CD4-positive, alpha-beta T cell treated with Interleukin-6 at 100 ng/mL for 8 hours (primary cell): ENCODE measurements at places on chromosomes 3 and 15.

DNA sequence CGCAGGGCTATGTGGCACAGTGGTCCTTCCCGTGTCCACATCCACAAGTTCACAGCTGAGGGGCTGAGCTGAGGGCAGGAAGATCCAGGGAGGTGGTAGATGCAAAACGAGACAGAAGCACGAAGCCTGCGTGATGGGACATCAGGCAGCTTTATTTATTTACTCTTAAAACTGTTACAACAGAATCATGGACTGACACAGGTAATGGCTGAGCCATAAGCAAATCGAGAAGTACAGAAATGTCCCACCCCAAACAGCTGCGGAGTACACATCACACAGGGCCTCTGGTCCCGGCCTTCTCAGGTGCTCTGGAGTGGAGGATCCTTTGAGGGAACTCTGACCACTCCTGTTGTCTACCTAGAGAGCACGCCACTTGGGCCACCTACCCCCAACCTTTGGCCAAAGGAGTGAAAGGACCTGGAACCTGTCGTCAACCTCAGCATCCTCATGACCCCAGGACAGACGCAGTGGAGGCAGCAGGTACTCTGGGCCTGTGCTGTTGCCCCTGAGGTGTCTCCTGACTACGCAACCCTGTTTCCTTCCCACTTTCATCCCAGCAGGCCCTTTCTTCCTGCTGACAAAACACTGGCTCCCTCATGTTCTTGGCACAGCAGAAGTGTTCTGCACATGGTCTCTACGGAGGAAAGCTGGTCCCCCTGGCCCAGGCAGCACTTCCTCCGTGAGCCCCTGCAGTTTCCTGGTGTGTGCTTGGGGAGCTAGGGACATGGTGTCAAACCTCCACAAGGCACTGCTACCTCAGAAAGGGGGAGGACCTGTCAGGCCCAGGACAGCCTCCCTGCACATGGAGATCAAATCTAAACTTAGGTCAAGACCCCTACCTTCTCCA lies 47.8 kb downstream of the DHX30 start:
- no peak for DNase-seq

- DNase-seq, result no peak
Observed at GRCh38 chr15:31302778-31303725, 23.6 kb upstream of the KLF13 start.

DNA sequence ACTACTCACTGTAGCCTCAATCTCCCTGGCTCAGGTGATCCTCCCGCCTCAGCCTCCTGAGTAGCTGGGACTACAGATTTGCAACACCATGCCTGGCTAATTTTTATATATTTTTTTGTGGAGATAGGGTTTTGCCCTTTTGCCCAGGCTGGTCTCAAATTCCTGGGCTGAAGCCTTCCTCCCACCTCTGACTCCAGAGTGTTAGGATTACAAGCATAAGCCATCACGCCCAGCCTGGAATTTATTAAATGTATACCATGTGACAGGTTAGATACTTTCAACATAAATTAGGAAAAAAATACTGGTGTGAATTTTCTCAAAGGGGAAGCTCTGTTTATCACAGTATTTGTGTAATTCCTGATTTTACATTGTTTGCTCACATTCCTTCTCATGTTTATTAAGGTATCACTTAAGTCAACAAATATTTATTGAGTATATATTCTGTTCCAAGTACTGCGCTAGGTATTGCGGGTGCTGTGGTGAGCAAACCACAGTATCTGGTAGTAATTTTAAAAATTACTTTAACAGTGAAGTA lies 24.8 kb downstream of the PPP4R2 start:
- DNase-seq, result no peak

GRCh38 chr3:195708061-195708460 lies 12.7 kb upstream of the MUC20 start:
- DNase-seq, result no peak

GRCh38 chr3:84960581-84960980 lies 1.8 kb downstream of the CADM2 start:
- no peak for DNase-seq

GRCh38 chr15:53833134-53833624 lies 73.7 kb upstream of the WDR72 start:
- no peak for DNase-seq

DNA sequence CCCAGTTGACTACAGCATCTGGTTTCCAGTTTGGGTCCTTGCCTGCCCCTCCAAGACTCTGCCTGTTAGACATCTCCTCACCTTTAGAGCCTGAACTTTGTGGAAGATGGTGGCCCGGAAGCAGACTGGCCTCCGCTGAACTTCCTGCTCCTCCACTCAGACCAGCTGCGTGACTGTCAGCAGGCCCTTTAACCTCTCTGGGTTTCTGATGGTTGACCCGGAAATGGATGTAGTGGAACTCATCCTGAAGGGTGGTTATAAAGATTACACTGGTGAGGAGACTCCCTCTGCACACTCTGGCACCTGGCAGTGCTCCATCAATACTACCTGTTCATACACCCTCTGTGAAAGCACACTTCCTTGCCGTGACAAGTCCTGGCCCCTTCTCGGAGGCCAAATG lies 151.9 kb upstream of the TLE3 start:
- no peak for DNase-seq

DNA sequence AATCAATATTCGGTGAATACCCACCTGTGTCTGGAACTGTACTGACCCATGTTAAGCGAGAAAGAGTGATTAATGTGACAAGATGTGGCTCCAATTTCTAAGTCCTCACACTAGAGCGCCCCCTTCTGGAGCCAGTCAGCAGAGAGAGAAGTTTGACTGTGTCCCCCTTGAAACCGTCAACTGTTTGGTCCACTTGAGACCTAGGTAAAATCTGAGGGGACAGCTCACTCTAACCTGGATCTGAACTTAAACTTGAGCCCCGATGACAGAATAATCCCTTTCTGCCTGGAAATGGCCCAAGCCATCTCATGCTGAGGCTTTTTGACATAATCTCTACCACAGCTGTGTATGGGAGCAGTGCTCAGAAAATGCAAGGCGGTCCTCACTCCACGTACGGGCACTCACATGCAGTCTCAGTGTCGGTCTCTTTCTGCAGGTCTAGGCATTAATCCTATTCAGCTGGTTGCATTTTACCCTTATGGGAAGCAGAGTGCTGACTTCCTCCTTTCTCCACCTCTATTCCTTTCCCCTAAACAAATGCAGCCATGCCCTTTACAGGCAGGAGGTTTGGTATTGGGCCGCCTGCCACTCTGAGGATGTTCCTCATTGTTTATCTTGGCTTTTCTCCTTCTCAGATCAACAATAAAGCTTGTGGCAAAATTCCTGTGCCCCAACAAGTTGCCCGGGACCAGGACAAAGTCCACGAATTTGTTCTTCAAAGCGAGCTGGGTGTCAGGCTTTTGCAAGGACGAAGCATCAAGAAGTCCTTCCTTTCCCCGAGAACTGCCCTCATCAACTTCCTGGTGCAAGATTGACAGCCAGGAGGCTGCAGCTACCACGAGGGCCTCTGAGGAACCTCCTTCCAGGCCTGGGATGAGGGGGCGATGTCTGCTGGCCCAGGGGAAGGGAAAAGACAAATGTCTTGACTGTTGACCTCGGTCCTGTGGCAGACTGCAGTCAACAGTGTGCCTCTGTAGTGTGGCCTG lies 47.5 kb upstream of the LIMD1 start:
- DNase-seq, result no peak

GRCh38 chr3:23696842-23697241 lies 108.9 kb upstream of the UBE2E1 start:
- no peak for DNase-seq

DNA sequence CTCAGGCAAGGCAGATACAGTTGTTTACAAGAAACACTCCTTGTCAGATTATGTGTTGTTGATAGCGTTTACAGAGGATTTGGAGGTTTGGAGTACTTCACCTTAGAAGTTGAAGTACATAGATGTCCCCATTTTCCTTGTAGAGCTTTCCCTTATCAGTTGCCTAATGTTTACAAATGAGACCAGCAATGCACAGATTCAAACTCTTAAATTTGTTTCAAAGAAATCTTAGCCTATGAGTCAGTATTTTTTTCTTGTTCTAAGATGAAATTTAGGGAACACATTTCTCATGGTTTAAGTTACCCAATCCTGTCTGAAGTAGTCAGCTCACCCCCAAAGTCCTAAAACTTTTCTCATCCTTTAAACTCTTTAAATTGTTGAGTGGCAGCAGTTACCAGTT lies 6.3 kb upstream of the EIF5A2 start:
- DNase-seq, result no peak

GRCh38 chr3:76308541-76308940 lies 523.2 kb upstream of the ZNF717 start:
- DNase-seq, result no peak

GRCh38 chr15:49387471-49387870 lies 35.6 kb upstream of the FGF7 start:
- DNase-seq, result no peak

DNA sequence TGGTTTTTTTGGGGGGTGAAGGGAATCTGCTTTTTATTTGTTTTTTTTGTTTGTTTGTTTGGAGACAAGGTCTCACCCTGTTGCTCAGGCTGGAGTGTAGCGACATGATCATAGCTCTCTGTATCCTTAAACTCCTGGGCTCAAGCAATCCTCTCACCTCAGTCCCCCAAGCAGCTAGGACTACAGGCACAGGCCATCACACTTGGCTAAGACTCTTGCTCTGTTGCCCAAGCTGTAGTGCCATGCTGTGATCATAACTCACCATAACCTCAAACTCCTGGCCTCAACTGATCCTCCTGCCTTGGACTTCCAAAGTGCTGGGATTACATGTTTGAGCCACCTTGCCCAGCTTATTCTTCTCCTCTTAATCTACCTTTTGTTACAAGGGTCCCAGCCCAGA lies 31.8 kb downstream of the GPR176 start:
- DNase-seq, result no peak

DNA sequence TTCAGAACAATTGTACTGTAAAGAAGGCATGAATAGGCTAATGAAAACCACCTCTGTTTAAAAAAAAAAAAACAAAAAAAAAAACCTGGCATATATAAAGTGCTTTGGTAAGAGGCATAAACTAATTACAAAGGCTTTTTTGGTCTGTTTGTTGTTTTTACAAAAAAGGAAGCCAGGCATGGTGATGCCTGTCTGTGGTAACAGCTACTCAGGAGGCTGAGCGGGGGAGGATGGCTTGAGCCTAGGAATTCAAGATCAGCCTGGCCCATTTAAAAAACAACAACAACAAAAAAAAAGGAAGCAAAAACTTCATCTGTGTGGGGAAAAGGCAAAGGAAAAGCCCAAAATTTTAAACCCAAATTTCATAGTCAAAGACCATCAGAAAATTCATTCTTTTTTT lies 47.0 kb downstream of the OSBPL10 start:
- DNase-seq, result no peak

DNA sequence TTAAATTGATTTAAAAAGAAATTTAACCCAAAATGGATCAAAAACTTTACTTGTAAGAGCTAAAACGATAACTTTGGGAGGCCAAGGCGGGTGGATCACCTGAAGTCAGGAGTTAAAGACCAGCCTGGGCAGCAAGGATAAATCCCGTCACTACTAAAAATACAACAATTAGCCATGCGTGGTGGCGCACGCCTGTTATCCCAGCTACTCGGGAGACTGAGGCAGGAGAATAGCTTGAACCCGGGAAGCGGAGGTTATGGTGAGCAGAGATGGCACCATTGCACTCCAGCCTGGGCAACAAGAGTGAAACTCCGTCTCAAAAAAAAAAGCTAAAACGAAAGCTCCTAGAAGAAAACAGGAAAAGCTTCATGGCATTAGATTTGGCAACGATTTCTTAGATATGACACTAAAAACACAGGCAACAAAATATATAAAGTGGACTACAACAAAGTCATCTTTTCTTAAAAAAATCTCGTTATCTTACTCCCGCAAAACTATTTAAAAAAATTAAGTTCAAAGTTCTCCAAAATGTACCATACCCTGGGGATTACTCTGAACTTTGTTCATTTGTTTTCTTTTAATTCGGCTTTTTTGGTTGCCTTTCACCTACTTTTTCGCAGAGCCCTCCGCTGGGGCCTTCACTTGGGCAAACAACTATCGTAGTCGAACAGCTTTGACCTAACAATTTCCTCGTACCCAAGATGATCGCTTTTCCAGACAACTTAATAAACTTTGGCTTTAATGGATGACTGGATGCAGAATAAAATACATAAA lies 2.9 kb downstream of the HDDC3 start:
- DNase-seq, result no peak

DNA sequence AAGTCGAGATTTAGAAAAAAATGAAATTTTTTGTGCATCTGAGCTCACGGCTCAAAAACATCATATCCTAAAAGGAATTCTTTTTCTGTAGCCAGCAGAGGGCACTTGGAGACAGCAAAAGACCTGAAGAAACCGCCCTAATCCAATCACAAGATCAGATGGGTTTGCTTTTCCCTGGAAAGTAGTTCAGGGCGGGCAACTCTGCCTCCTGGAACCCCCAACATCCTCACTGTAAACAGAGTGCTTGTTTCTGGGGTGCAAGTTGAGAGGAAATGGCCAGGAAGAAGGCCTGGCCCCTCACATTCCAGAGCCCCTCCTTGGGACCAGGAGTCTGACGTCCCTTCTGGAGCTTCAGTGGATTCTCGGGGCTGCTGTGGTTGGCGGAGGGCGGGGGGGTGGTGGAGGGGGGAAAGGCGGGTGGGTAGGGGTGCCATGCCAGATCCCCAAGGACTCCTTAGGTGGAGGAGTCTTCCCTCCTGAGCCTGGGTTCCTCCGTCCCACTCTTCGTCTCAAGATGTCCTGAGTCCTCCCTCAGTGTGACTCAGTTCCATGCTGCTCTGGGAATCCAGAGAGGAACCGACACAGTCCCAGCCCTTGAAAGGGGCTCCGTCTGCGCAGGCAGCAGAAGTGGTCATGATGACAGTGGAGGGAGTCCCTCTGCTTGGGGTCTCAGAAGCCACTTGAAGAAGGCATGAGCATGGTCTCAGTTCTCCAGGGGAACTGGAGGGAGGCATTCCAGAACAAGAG lies 35.9 kb downstream of the CCK start:
- DNase-seq, result no peak

GRCh38 chr3:186451371-186451770 lies 89.3 kb upstream of the DGKG start:
- DNase-seq, result no peak

GRCh38 chr3:167209011-167209410 lies 171.1 kb downstream of the ZBBX start:
- DNase-seq, result no peak

DNA sequence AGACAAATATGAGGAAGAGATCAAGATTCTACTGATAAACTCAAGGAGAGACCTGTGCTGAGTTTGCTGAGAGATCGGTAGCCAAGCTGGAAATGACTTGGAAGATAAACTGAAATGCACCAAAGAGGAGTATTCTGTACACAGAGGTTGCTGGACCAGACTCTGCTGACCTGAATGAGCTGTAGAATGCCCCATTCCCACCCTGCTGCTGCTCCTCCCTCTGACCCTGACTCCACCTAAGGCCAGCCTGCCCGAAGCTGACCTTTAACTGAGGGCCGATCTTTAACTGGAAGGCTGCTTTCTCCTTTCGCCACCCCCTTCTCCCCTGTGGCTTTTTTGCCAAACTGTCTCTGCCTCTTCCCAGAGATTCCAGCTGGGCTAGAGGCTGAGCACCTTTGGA lies 34.6 kb downstream of the CDIN1 start:
- DNase-seq, result no peak

DNA sequence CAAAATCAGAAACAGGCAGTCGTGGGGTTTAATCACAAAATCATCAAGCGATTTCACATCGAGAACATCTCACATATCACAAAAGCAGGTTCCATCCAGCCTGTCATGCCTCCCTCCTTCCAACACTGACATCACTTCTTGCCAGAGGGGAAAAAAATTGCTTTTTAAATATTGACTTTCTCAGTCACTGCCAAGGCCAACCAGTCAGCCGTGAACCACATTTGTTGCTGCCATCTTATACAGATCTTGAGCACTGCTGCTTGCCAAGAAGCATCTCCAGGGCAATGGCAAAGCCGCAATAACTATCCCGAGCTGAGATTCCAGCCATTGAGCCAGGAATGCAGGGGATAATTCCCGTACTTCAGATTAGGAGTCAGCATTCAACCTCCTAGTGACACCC lies 174.6 kb downstream of the ANXA2 start:
- DNase-seq, result no peak
